ENCODE measurements at places on chromosomes 3 and 15. TPM values are rescaled to one million over a fixed set of nuclear protein-coding genes. Genes with fewer than 3 reads are reported as not detected.

CDHR4 gene
- not detected for total RNA-seq

CACNA1D gene
- total RNA-seq: 0.26 TPM

LYZL4 gene
- not detected for total RNA-seq

ZNF502 gene
- 6.5 TPM for total RNA-seq

ACKR2 gene
- total RNA-seq: 1.1 TPM

IGSF11 gene
- total RNA-seq: not detected

AMOTL2 gene
- total RNA-seq: 49.0 TPM

ULK3 gene
- total RNA-seq: 21.5 TPM

HACL1 gene
- 15.1 TPM for total RNA-seq

FBXO40 gene
- total RNA-seq: not detected

WDR93 gene
- total RNA-seq: under 0.01 TPM

GOLGA6B gene
- not detected for total RNA-seq

NGRN gene
- total RNA-seq: 78.0 TPM

KBTBD8 gene
- total RNA-seq: 0.48 TPM

MCF2L2 gene
- total RNA-seq: 0.52 TPM

ELL3 gene
- 3.7 TPM for total RNA-seq

SYNPR gene
- total RNA-seq: not detected

GPR62 gene
- 0.08 TPM for total RNA-seq

ADAMTS9 gene
- total RNA-seq: 34.4 TPM

ATP13A5 gene
- total RNA-seq: not detected

PLSCR2 gene
- total RNA-seq: not detected

KLHL6 gene
- under 0.01 TPM for total RNA-seq

ST8SIA2 gene
- total RNA-seq: not detected

HIGD2B gene
- not detected for total RNA-seq

ITIH4 gene
- total RNA-seq: not detected

TTBK2 gene
- 10.9 TPM for total RNA-seq

MYO5C gene
- not detected for total RNA-seq

NAA50 gene
- total RNA-seq: 123 TPM

ZNF662 gene
- total RNA-seq: 1.3 TPM

CRABP1 gene
- total RNA-seq: not detected

BDH1 gene
- 3.7 TPM for total RNA-seq

C15orf62 gene
- not detected for total RNA-seq

GREM1 gene
- total RNA-seq: 96.8 TPM

LMAN1L gene
- total RNA-seq: not detected
